ENCODE measurements at places on chromosomes 3 and 15.

DNA sequence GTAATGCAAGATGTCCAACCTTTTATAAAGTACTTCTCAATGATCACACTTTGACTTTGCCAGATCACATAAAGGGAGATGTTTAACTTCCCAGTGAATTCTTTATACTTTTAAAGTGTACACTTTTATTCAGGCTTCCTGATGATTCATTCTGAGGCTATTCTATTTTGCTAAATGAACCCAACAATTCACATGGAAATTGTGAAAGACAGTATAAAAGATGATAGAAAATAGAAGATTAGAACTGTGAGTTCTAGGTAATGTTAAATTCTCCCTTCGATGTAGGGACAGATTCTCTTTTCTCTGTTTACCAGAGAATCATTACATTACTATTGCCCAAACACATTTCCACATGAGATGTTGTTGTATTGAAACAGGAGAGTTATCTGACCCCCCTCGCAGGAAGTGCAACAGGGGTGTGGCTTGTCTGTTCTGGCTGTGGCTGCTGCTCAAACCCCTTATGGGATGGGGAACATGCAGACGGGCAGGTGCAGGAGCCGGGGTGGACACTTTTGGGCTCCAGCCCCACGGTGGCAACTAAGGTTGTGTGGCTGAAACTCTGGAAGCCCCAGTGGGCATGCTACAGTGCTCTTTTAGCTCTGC is 131.3 kb upstream of the LRTM1 start:
- no peak for DNase-seq

DNA sequence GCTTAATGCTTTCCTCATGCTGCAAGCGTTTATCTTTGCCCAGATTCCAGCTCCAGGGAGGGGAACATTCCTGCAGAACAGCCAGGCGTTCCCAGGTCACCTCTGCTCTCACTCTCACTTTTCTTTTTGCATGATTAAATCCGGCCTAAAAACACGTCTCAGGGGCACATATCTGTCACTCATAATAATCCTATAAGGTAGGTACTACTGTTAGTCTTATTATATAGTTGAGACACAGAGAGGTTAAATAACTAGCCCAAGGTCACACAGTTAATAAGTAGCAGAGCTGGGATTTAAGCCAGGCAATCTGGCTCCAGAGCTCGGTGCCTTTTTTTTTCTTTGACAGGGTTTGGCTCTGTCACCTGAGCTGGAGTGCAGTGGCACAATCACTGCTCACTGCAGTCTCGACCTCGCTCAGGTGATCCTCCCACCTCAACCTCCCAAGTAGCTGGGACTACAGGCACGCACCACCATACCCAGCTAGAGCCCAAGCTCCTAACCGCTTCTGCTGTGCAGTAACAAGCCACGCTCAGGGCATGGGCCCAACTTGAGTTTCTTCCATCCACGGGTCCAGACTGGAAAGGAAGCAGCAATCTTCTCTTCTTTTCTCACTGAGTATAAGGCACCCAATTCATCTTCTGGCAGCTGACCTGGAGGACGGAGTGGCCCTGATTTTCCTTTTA is 96.5 kb downstream of the LIPC start:
- no peak for DNase-seq

- no peak for DNase-seq
These were observed 228.5 kb downstream of the LSAMP start for GRCh38 chr3:116216761-116217160.

- no peak for DNase-seq
These were observed 109.4 kb upstream of the BNIP2 start for GRCh38 chr15:59798605-59798917.

- DNase-seq, result peak; percentile 68
These were observed 14.2 kb downstream of the FBN1 start for GRCh38 chr15:48631176-48631770.

- no peak for DNase-seq
These were observed 26.2 kb downstream of the AAGAB start for GRCh38 chr15:67228286-67228685.

DNA sequence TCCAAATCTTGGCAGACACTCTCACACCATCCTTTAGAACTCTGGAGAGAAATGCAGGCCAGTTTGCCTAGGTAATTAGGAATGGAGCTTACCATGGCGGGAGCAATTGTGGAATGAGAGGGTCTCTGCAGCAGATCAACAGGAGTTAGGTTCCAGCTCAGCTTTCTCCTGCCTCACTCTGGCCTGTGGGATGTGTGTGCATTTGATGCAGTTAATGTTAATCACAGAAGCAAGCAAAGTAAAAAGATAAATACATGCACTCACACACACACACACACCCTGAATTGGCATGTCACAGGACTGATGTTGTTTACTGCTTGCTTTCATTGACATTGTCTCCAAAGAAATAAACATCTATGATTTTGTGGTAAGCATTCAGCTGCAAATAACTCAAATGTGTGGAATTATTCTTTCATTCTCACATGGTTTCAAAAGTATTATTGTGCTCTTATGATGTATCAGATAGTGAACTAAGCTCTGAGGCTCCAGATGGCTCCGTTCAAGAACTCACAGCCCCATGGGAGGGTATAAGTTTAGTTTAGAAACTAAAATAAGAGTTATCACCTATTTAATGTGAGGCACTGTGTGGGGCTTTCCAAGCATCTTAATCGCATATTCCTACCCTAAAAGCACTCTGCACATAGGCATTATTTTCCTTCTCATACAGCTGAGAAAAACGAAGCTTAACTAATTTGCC is 31.3 kb upstream of the BFSP2 start:
- no peak for DNase-seq

- no peak for DNase-seq
These were observed 35.3 kb downstream of the HOMER2 start for GRCh38 chr15:82917249-82917648.

GRCh38 chr3:169295912-169296570 is 367.5 kb downstream of the MECOM start:
- no peak for DNase-seq

GRCh38 chr3:119301662-119302061 is 7.5 kb downstream of the ARHGAP31 start:
- DNase-seq, result peak; percentile 64

- no peak for DNase-seq
These were observed 80.7 kb downstream of the MBNL1 start for GRCh38 chr3:152349392-152349791.

GRCh38 chr3:155282385-155283091 is 10.9 kb downstream of the STRIT1 start:
- DNase-seq, result no peak

All from pons (tissue), 1 donor.